IMR-90 (cell line): ENCODE measurements at places on chromosomes 5 and 9.

DNA sequence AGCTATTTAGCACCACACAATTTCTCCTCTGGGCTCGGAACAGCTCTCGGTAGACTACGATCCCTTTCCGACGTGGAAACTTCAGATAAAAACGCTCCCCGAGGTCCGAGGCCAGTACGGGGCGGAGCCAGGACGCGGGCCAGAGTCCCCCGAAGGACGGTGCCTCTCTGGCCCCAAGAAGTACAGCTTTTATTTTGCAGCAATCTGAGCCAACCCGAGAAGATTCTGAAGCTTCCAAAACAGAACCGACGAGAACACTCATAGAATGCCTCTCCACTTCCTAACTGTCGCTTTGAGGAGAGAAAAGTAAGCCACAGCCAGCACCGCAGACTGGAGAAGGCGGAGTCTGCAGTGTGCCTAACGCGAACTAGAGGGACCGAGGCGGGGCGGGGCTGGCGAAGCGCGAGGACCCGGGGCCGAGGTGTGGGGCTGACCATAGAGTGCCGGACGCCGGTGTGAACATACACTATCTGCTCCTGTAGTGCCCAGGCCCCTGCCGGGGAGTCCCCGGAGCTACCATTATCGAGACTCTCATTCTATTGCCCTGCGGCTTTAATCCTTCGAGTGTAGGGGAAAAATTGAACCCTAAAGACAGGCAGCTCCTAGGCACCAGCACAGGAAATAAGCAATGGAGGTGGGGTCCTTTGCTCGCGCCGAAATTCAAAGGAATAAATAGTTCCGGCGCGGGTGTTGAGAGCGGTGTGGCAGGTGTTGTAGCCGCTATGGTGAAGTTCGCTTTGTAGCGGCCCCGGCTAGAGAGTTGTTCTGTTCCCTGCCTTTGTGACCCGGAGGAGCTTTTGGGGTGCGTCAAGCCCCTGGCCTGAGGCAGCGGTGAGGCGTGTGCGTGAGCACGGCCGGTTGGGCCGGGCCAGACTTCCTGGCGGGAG lies at the start of gene SMC2:
Gene SMC2 (plus strand): TSS at position 663 of the 887 bp plus-strand sequence. CDS start 1,076 bp downstream, outside the sequence.
- peak; percentile 84 for DNase-seq

GRCh38 chr9:111065414-111065813 lies 27.1 kb upstream of the LPAR1 start:
- no peak for DNase-seq

GRCh38 chr5:60382716-60383115 lies 317.2 kb downstream of the DEPDC1B start:
- DNase-seq, result peak; percentile 20

DNA sequence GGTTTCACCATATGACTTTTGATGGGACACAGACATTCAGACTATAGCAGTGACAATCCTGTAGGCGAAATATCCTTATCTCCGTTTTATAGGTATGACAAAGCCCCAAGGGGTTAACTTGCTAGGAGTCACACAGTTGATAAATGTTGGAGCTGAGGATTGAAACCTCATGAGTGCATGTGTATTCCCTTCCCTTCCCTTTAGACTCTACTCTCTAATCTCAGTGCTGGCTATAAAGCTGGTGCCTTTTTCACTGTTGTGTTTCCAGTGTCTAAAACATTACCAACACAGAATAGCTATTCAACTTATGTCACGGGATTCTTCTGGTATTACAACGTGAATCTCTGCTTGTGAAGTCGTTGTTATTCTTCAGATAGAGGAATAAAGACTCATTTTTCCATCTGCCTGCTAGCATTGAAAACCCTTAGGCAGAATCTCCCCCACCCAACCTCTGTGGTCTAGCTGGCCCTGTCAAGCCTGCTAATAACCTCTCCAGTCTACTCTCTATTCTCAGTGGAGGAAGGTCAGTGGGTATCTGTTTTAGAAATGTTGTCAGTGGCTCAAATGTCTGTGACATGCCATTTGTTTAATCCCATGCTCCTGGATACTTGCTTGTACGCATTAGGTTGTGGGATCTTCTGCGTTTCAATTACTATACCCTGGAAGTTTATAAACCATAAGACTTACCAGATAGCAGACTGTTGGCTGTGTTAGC lies 121.2 kb downstream of the TLE4 start:
- DNase-seq, result peak; percentile 33

DNA sequence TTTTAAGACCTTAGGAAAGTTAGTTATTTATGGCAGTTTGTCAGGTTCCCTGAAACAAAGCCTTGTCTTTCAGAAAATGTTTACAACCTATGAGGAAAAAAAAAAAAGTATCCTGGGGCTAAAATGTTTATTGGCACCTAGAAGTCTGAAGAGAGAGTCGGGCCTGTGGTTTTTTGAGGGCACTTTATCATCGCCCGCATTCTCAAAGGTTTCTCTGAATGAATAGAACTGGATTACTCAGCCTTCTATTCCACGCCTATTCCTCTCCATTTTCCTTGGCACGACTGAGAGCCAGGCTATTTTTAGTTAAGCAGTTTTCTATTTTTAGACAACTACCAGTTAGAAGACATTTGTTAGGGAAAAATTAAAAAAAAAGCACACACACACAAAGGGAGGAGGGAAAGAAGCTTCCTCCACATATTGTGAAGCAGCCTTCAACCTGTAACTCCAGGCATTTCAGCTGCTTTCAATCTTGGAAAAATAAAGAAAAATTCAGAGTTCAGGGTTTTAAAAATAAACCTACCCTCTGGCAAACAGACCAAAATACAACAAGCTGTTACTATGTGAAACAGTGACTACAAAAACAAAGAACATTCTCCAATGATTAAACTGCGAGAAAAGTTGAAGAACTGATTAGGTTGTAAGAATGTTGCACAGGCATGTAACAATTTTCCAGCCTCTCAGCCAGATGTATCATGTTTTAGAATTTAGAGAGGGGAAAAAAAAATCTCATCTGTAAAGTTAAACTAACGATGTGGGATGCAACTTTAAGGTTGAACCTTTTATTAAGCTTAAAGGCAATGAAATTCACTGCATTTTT lies 97.0 kb downstream of the MEF2C start:
- DNase-seq, result peak; percentile 93

- DNase-seq, result no peak
Observed at GRCh38 chr5:127260686-127261085, 29.9 kb upstream of the MEGF10 start.

- DNase-seq, result no peak
Observed at GRCh38 chr5:74396913-74397622, 243.5 kb downstream of the ENC1 start.

GRCh38 chr5:91848453-91848852 lies 465.3 kb upstream of the ARRDC3 start:
- peak; percentile 81 for DNase-seq

DNA sequence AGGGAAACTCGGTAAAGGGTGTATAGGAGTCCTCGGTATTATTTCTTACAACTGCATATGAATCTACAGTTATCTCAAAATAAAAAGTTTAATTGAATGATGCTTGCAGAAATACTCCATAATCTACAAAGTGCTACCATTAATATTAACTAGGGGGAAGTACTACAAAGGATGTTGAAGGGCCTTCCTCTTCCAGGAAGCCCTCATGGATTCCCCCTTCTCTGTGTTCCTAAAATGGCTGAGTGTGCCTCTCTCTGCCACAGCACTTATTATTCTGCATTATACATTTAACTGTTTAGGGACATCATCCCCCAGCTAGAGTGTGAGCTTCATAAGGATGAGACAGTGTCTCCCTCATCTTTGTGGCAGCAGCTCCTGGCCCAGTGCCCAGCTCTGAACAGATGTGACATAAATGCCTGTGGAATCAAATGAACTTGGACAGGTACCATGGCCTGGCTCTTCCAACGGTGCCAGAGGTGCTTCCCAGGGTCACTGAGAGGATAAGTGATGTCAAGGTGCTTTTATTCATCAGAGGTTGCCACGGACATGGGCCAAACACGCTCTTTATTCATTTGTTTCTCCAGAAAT lies 99.5 kb downstream of the PAX5 start:
- DNase-seq, result no peak

GRCh38 chr5:107570805-107571531 lies 99.8 kb downstream of the EFNA5 start:
- no peak for DNase-seq

DNA sequence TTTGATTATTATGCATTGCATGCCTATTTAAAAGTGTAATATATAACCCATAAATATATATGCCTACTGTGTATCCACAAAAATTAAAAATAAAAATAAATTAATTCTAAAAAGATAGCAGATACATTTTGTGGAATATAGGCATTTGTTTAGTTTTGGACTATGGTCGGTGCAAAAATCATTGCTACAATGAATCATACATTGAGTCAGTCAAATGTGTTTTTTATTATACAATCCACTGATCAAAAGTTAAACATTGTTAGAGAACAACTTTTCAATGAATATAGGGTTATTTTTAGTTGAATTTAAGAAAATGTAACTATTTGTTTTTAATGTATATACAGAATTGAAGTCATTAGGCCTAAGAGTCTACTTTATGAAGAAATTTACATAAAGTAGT lies 885.9 kb downstream of the EFNA5 start:
- no peak for DNase-seq

- no peak for DNase-seq
Observed at GRCh38 chr9:4110562-4110961, 189.3 kb downstream of the GLIS3 start.

DNA sequence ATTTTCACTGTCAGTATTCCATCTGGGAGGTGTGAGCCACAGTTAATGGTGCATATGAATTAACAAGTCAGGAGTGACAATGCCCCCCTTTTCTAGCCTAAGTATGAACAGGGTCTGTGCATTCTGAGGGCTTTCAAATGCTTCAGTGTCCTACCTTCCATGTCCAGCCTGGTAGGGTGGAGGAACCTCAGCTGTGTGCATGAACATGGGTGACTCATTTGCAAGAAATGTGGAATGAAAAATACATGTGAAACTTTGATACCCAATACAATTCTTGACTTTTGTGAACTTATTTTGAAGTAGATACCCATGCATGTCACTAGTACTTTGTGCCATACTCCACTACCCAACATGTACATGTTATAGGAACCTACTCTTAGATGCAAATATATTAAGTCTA lies 375.8 kb downstream of the SEMA5A start:
- DNase-seq, result peak; percentile 35

- DNase-seq, result no peak
Observed at GRCh38 chr9:87336407-87336806, 161.3 kb upstream of the DAPK1 start.

GRCh38 chr9:14866200-14866749 lies 44.0 kb downstream of the FREM1 start:
- no peak for DNase-seq

GRCh38 chr5:75756981-75757380 lies 39.7 kb upstream of the POC5 start:
- DNase-seq, result peak; percentile 11

DNA sequence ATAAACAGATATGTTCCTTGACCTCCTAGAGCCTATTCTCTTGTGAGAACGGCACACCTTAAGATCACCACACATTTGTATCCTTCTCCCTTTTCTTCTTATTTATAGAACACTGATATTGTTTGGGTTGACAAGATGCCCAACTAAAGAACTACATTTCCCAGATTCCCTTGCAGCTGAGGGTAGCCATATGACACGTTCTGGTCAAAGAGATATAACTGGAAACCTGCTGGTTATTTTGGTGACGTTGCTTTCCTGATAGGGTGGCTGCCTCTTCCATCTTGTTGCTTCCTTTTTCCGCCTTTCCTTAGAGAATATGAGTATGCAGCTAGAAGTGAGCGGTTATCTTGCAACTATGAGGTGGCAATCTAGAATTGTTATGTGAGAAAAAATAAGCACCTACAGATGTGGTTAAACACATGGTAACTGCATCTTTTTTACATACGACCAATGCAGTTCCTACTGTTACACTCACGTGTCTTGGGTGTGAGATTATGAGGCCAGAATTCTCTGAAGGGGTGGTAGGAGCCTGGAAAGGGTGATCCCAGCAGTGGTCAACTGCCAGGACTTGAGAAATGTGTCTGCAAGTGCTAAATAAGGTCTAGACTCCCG lies 72.9 kb downstream of the SEC61B start:
- no peak for DNase-seq

- no peak for DNase-seq
Observed at GRCh38 chr9:97954550-97954989, 16.6 kb upstream of the HEMGN start.

GRCh38 chr5:83516377-83516776 lies 44.8 kb downstream of the VCAN start:
- peak; percentile 32 for DNase-seq

- DNase-seq, result no peak
Observed at GRCh38 chr9:6126377-6126776, 89.2 kb upstream of the IL33 start.

DNA sequence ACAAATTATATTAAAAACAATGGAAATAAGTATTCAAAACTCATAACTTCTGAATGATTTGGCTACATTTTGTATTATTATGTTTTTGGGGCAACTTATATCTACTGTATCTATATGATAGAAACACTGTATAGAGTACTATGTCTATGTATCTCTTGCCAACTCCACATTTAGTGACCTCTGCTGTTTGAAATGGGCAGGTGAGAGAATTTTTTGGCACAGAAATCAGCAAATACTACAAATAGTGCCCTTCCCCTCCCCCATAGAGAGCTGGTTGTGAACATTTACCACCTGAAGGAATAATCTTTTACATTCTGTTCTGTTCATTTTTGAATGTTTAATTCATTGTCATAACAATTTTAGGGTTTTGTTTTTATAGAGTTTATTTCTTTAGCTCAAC lies 545.3 kb downstream of the PDE4D start:
- no peak for DNase-seq

DNA sequence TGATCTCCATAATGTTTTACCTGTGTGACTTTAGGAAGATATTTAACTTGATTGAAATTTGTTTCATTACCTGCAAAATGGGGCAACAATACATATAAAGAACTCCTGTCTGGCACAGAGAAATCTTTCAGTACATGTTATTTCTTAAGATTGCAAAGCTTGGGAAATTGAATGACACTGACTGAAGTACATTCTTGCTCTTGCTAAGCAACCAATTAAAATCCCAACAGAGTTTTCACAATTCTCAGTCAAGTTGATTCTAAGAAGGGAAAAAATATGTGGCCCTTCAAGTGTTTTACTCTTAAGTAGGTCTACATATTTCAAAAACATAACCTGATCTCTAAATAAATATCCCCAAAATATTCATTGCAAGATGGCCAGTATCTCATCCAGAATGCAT lies 2187.0 kb upstream of the ACO1 start:
- DNase-seq, result no peak

- no peak for DNase-seq
Observed at GRCh38 chr5:74638544-74638969, 2.0 kb downstream of the ENC1 start.

- DNase-seq, result peak; percentile 34
Observed at GRCh38 chr9:97501177-97501971, at the start of gene TMOD1. TSS of gene TMOD1 (plus strand) at chr9:97501666. CDS start at chr9:97524189, 22,523 bp downstream.

GRCh38 chr5:138843316-138844124 lies 31.6 kb downstream of the LRRTM2 start:
- peak; percentile 7 for DNase-seq
